T-helper 2 cell treated with Interferon-gamma antibody and Interleukin-4, amounts not matched to agents 5 μg/mL and 100 μg/mL, for 36 hours (primary cell): ENCODE measurements at places on chromosomes 2 and 18.

- DNase-seq, result no peak
- peaks cover 8% of the 10 kb centered on the region for H3K4me1 ChIP-seq
- peaks cover 11% of the 10 kb centered on the region for H3K27me3 ChIP-seq
- no peak overlapping the region for H3K27ac ChIP-seq
- no peaks in the 10 kb centered on the region for H3K36me3 ChIP-seq
Measured at GRCh38 chr2:161901460-161901859, 172.6 kb downstream of the DPP4 start.

DNA sequence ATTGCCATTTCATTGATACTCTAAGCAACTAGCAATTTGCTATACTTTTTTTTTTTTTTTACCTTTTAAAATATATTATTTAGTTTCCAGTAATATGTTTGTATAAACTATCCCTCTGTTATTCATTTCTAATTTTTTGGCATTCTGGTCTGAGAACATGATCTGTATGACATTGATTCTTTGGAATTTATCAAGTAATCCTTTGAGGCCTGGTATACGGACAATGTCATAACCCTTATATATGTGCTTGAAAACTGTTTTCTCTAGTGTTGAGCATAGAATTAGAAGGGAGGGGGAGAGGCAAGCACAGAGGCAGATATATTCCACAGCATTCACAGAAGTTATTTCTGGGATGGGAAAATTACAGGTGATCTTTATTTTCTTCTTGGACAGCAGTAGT, 48.2 kb upstream of the POLE4 start:
- H3K27me3 ChIP-seq, result peaks cover 36% of the 10 kb centered on the region
- no peak overlapping the region for H3K4me3 ChIP-seq
- peaks cover 1% of the 10 kb centered on the region for H3K4me1 ChIP-seq
- no peaks in the 10 kb centered on the region for H3K36me3 ChIP-seq
- H3K27ac ChIP-seq, result no peak overlapping the region

DNA sequence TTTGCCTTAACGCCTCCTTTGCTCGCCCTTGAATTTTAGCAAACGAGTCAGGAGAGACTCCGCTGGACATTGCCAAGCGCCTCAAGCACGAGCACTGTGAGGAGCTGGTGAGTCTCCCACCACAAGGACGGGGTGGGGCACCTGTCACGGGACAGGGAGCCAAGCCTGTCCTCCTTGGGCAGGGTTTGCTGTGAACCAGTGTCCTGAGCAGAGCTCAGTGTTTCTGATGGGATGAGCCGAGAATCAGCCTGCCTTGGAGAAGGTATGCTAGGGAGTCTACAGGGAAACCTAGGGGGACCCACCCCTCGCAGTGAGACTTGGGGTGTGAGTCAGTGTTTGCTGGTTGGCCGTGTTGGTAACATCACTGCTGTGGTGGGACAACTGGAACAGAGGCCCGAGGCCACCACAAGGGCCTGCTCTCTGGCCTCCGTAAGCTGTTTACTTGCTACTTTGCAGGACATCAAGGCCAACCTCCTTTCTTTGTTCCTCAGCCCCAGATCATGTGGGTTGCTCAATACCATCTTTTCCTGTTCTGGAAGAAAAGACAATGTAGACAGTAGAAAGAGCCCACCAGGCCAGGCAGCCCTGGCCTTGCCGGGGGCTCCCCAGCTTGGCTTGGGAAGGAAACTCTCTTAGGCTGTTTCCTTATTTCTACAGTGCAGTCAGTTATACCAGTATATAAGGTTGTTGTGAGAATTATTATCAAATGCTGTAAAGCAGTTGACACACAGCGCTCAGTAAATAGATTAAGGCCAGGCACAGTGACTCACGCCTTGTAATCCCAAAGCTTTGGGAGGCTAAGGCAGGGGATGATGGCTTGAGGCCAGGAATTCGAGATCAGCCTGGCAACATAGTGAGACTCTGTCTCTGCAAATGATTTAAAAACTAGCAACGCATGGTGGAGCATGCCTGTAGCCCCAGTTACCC, 42.4 kb downstream of the ITGB1BP1 start:
- H3K4me3 ChIP-seq, result no peak overlapping the region
- H3K27me3 ChIP-seq, result no peaks in the 10 kb centered on the region
- no peak for DNase-seq
- no peaks in the 10 kb centered on the region for H3K36me3 ChIP-seq
- H3K27ac ChIP-seq, result no peak overlapping the region
- H3K4me1 ChIP-seq, result no peaks in the 10 kb centered on the region

DNA sequence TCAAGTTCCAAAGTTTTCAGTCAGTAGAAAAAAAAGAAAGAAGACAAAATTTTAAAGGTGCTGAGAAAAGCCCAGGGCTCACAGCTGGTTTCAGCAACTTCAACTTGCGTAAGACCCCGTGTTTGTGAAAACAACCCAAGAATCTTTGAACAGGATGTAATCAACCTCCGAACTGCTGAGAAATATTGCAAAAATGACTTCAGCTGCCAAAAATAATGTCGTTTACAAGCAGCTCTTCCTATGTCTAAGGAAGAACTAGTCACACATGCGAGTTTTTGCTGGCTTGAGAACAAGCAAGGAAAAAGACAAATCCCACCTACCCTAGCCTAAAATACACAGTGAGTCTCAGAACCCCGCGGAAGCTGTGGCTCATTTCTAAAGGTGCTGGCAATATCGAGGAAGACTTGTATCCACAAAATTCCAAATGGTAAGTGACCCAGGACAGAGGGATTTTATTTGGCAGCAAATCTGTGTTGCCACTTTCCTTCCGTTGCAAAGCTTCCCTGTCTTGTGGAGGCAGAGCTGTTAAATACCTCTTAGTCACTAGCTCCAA, 59.8 kb upstream of the SLC8A1 start:
- H3K27me3 ChIP-seq, result no peaks in the 10 kb centered on the region
- H3K27ac ChIP-seq, result no peak overlapping the region
- H3K4me3 ChIP-seq, result no peak overlapping the region
- H3K4me1 ChIP-seq, result no peaks in the 10 kb centered on the region
- H3K36me3 ChIP-seq, result no peaks in the 10 kb centered on the region
- DNase-seq, result no peak

GRCh38 chr2:2738276-2738675, 407.2 kb upstream of the MYT1L start:
- H3K36me3 ChIP-seq, result no peaks in the 10 kb centered on the region
- no peak for DNase-seq
- H3K4me3 ChIP-seq, result no peak overlapping the region
- H3K27me3 ChIP-seq, result no peaks in the 10 kb centered on the region
- no peak overlapping the region for H3K27ac ChIP-seq
- no peaks in the 10 kb centered on the region for H3K4me1 ChIP-seq

DNA sequence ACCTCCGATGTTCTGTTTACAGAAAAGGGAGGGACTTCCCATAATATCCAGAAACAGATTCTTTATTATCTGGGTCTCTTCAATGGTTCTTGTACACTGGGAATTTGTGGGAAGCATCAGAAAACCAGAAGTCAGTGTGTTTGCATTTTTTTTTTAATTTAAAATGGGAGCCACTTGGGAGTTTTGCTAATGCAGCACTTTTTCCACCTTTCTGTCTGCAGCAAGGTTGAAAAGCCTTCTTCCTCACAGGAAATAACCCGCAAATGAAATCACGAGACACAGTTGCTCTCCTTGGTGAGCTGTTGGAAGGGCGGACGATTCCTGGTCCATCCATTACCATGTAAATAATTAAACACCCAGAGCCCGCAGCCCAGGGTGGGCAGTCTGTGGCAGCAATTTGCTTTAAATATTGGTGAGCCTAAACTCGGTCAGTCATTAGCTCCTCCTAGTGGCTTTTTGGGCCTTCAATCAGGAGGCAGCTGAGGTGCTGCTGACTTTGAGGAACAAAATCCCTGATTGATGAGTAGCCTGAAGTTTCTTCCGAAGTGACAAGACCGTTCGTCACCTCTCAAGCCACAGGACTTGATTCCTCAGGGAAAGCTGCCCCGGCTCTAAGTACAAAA, 471.5 kb downstream of the EPHA4 start:
- H3K36me3 ChIP-seq, result no peaks in the 10 kb centered on the region
- no peaks in the 10 kb centered on the region for H3K27me3 ChIP-seq

- H3K27ac ChIP-seq, result peak overlapping the region; percentile 74
- peak; percentile 23 for DNase-seq
- peaks cover 32% of the 10 kb centered on the region for H3K4me1 ChIP-seq
- no peaks in the 10 kb centered on the region for H3K36me3 ChIP-seq
- H3K27me3 ChIP-seq, result peaks cover 4% of the 10 kb centered on the region
- peak overlapping the region; percentile 59 for H3K4me3 ChIP-seq
Measured at GRCh38 chr2:96954011-96954846, 32.2 kb downstream of the FAM178B start.

GRCh38 chr2:206698811-206699210, 19.4 kb downstream of the DYTN start:
- no peak for DNase-seq
- no peaks in the 10 kb centered on the region for H3K4me1 ChIP-seq
- H3K36me3 ChIP-seq, result no peaks in the 10 kb centered on the region

DNA sequence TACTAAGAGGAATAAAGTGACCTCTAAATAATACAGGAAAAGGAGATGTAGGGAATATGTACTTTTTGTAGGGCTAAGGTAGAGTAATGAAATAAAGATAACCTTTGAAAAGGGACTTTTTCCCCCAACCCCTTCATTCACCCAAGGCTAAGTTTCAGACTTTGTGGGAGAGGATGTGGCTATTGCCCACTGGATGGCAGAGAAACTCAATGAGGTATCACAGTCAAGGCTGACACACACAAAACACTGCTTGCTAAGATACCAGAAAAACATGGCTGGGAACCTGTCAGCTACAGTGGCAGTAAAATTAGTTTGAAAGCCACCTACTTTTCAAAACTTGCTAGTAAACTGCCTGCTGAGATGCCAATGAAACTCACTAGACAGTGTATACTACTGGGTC, 158.8 kb upstream of the WDSUB1 start:
- H3K27me3 ChIP-seq, result no peaks in the 10 kb centered on the region
- H3K4me1 ChIP-seq, result peaks cover 2% of the 10 kb centered on the region
- H3K27ac ChIP-seq, result no peak overlapping the region
- H3K36me3 ChIP-seq, result no peaks in the 10 kb centered on the region

- H3K27me3 ChIP-seq, result no peaks in the 10 kb centered on the region
- H3K36me3 ChIP-seq, result no peaks in the 10 kb centered on the region
- no peak overlapping the region for H3K27ac ChIP-seq
- no peak for DNase-seq
- H3K4me1 ChIP-seq, result no peaks in the 10 kb centered on the region
- no peak overlapping the region for H3K4me3 ChIP-seq
Measured at GRCh38 chr18:41134426-41134825, 820.6 kb upstream of the PIK3C3 start.

- DNase-seq, result peak; percentile 66
- H3K4me1 ChIP-seq, result peaks cover 72% of the 10 kb centered on the region
- no peaks in the 10 kb centered on the region for H3K27me3 ChIP-seq
Measured at GRCh38 chr2:108612153-108612513, 77.9 kb downstream of the LIMS1 start.

DNA sequence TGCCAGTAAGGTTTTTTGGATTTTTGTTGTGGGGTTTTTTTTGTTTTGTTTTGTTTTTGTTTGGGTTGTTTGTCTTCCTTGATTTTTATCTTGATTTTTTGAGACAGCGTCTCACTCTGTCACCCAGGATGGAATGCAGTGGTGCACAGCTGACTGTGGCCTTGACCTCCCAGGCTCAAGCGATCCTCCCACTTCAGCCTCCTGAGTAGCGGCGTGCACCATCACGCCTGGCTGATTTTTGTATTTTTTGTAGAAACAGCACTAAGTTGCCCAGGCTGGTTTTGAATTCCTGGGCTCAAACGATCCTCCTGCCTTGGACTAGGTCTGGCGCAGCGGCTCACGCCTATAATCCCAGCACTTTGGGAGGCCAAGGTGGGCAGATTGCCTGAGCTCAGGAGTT, 16.4 kb downstream of the MPPE1 start:
- no peak for DNase-seq
- H3K4me3 ChIP-seq, result no peak overlapping the region
- H3K36me3 ChIP-seq, result peaks cover 48% of the 10 kb centered on the region
- H3K27ac ChIP-seq, result no peak overlapping the region
- no peaks in the 10 kb centered on the region for H3K27me3 ChIP-seq
- peaks cover 17% of the 10 kb centered on the region for H3K4me1 ChIP-seq

- DNase-seq, result no peak
- no peaks in the 10 kb centered on the region for H3K4me1 ChIP-seq
- no peaks in the 10 kb centered on the region for H3K36me3 ChIP-seq
- no peak overlapping the region for H3K4me3 ChIP-seq
Measured at GRCh38 chr18:6397931-6398566, 16.7 kb downstream of the L3MBTL4 start.

DNA sequence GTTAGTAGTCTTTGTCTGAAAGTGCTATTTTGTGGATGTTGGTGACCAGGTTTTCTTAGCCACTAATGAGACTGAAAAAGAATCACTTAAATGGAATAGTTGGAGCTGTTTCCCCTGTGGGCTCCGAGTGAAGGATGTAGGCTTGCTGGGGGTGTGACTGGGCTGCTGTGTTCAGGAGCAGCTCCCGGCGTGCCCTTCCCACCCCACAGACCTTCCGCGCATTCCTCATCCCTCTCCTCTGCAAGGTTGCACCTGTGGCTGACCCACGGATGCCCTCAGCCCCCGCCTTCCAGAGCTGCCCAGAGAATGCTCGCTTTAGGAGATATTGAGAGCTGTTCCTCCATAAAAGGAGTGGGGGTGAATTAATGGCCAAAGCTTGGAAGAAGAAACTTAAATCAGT, 174.3 kb downstream of the LDLRAD4 start:
- H3K4me3 ChIP-seq, result no peak overlapping the region
- H3K27me3 ChIP-seq, result no peaks in the 10 kb centered on the region
- H3K27ac ChIP-seq, result no peak overlapping the region
- DNase-seq, result no peak
- H3K4me1 ChIP-seq, result peaks cover 13% of the 10 kb centered on the region

DNA sequence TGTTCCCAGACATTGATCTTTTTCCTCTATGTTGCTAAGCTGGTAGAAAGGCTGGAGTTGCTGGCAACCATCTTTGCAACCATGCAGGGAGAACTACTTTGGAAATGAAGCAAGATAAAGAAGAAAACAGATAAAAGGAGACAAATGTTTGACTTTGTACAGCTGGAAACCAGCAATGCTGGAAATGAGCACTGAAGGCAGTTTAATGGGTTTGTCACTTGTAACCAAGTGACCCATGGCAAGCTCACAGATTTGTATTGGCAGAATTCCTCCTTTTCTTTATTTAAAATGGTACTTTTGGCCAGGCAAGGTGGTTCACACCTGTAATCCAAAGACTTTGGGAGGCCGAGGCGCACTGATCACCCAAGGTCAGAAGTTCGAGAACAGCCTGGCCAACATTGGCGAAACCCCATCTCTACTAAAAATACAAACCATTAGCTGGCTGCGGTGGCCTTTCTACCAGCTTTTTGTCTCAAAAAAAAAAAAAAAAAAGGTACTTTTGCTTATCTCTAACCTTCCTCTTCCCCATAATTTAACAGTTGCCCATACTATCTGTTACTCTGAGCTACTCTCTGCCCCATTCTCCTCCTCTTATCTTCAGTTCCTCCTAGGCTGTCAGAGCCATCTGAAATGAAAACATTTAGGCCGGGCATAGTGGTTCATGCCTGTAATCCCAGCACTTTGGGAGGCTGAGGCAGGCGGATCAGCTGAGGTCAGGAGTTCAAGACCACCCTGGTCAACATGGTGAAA, 2.0 kb upstream of the BOLA3 start:
- H3K27ac ChIP-seq, result no peak overlapping the region
- H3K27me3 ChIP-seq, result no peaks in the 10 kb centered on the region
- no peak for DNase-seq
- peak overlapping the region; percentile 6 for H3K4me3 ChIP-seq

- H3K27ac ChIP-seq, result no peak overlapping the region
- no peaks in the 10 kb centered on the region for H3K4me1 ChIP-seq
- H3K36me3 ChIP-seq, result no peaks in the 10 kb centered on the region
Measured at GRCh38 chr2:241811952-241812729, 3.1 kb downstream of the NEU4 start.

- no peak overlapping the region for H3K4me3 ChIP-seq
- H3K27ac ChIP-seq, result no peak overlapping the region
- no peaks in the 10 kb centered on the region for H3K4me1 ChIP-seq
- H3K27me3 ChIP-seq, result no peaks in the 10 kb centered on the region
- H3K36me3 ChIP-seq, result no peaks in the 10 kb centered on the region
- no peak for DNase-seq
Measured at GRCh38 chr2:129758784-129759471, 220.5 kb upstream of the RAB6C start.
